LoVo (cell line): ENCODE measurements at places on chromosomes 4 and X.

DNA sequence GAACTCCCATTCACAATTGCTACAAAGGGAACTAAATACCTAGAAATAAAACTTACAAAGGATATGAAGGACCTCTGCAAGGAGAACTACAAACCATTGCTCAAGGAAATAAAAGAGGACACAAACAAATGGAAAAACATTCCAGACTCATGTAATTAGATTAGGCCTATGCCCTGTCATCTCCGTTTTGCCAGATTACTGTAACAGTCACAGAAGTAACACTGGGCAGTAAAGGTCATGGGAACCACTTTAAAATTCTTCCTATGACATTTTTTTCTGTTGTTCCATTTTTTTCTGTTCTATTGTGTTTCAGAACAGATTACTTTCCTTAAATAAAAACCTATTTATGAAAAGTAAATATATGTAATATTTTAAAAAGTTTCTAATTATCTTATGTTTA is 199.4 kb upstream of the CENPE start:
- no peak for DNase-seq

- DNase-seq, result no peak
Observed at GRCh38 chrX:138349351-138349750, 362.2 kb downstream of the FGF13 start.

DNA sequence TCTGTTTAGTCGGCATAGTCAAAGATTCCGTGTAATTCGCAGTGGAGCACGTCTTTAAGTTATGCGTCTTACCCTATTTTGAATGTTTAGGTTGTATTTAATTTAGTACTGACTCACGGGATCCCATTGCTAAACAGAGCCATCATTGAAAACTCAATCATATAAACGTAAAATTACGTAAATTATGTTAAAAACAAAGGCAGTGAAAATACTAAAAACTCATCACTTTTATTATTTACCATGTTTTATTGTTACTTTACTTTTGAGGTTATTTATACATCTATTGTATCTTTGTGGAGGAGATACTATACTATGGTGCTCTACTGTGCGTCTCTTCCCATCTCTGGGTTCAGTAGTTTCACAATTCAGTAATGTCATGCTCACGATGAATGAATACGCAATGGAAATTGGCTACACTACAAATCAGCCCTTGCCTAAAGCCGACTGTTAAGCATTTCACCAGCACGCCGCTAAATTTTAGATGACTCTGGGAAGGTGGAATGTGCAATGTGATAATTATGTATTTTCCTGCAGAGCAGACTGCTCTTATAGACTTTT is 944 bp downstream of the FUNDC2 start:
- DNase-seq, result peak; percentile 1

GRCh38 chrX:21167494-21167893 is 206.7 kb upstream of the CNKSR2 start:
- no peak for DNase-seq

GRCh38 chrX:111180750-111181240 is 84.8 kb downstream of the PAK3 start:
- DNase-seq, result no peak

- no peak for DNase-seq
Observed at GRCh38 chrX:154751669-154752271, 893 bp upstream of the GAB3 start.

DNA sequence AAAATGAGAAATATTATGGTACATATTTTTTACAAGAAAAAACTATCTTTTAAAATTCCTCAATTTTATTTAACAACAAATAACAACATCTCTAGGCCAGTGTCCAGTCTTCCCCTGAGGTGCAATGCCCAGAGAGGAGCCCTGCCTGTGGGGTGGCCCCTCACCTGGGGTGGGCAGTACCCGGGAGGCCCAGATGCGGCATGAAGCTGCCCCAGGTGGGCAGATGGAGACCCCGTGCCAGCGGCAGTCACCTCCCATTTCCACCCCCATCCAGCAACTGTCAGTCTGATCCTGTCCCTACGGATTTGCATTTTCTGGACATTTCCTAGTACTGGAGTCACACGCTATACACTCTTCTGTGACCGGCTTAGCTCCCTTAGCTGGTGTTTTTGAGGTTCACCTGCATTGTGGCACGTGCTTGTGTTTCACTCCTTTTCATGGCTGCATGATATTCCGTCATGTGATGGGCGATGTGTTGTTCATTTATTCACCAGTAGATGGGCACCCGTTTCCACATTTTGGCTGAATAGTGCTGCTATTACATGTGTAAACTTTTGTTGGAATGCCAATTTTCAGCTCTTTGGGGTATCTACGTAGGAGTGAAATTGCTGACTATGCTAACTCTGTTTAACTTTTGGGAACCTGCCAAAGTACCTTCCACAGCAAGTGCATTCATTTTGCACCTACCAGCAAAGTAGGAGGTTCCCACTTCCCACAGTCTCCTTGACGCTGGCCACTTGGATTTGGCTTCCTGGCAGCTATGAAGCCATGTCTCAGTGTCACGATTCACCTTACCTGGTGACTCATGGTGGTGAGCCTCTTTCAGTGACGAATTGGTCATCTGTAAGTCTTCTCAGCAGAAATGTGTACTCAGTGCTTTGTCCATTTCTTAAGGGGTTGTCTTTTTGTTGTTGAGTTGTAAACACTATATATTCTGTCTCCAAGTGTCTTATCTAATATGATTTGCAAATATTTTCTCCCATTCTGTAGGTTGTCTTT is 11.7 kb upstream of the MAEA start:
- DNase-seq, result peak; percentile 25

GRCh38 chr4:22524895-22525294 is 9.0 kb upstream of the ADGRA3 start:
- no peak for DNase-seq

DNA sequence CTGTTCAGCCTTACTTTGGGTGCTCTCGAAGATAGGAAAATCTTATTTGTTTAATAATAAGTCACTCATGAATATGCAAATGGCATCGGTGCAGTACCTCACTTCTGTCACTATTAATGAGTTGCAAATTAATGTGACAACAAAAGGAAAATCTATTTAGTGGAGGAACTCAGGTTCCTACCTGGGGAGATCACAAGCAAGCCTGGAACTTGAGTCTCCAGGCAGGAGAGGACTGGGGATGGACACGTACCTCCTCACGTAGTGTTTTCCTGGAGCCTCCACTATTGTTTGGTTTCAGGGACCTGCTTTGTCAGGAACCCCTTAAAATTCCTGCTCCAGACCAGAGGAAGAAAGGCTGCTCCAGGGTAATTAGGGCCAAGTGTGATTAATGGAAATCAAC is 82.1 kb downstream of the BCOR start:
- DNase-seq, result no peak

DNA sequence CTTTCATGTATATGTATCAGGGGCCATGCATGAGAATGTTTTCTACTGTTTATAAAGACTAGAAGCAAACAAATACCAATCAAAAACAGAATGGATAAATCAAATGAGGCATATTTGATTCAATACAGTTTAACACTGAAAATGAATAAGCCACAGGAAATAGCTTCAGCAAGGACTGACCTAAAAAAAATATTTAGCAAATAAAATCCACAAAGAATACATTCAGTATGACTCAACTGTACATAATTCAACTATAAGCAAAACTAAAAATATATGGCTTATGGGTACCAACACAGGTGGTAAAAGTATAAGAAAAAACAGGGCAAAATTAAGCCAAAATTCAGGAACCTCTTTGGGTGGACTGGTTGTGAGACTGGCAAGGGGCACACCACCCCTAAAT is 112.9 kb downstream of the KCNIP4 start:
- no peak for DNase-seq

DNA sequence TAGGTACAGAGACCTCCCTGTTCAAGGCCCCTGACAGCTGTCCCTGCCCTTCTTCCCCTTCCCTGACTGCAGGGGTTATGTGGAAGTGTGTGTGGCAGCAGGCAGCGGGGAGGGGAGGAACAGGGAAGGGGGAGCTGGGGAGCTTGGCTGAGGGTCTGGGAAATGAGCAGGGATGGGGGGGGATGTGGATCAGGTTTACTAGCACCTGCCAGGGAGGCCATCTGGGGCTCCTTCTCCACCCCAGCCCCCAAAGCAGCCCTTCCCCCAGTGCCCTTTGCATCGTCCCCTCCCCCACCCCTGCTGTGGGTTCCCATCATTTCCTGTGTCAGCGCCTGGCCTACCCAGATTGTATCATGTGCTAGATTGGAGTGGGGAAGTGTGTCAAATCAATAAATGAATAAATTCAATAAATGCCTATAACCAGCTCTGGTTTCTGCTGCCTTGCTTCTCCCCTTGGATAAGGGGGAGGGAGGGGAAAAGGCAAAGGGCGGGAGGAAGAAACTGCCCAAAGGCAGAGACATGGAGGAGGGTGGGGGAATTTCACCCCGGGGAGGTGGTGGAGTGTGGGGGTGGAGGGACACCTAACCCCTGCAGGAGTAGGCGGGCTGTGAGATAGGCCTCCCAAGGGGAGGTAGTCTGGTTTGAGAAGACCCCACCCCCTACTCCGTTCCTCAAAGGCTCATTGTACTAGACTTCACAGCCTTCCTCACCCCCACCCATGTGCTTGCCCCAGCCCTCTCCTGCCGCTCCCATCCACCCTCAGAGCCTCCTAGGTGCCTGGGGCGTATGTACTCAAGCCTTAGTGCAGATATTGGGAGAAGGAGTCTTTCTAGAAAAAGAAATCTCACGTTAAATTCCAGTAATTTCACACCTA is 3.2 kb downstream of the CXorf65 start:
- no peak for DNase-seq

- DNase-seq, result no peak
Observed at GRCh38 chr4:73053076-73053475, 16.4 kb downstream of the COX18 start.

DNA sequence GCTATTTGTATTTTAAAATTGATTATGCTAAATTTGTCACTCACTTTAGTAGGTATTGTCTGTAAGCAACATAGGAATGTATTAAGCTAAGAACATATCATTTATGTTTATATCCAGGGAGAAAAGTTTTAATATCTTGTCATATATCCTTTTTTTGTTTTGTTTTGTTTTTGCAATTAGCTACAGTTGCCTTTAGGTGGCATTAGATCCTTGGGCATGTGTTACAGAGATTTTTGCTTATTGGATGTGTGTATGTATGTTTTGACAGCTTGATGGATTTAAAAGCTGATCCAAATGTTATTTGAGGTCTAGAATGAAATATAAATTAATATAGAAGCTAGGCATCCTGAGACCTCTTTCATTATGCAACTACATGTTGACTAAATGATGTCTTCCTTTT is 36.1 kb upstream of the OTUD4 start:
- peak; percentile 27 for DNase-seq

DNA sequence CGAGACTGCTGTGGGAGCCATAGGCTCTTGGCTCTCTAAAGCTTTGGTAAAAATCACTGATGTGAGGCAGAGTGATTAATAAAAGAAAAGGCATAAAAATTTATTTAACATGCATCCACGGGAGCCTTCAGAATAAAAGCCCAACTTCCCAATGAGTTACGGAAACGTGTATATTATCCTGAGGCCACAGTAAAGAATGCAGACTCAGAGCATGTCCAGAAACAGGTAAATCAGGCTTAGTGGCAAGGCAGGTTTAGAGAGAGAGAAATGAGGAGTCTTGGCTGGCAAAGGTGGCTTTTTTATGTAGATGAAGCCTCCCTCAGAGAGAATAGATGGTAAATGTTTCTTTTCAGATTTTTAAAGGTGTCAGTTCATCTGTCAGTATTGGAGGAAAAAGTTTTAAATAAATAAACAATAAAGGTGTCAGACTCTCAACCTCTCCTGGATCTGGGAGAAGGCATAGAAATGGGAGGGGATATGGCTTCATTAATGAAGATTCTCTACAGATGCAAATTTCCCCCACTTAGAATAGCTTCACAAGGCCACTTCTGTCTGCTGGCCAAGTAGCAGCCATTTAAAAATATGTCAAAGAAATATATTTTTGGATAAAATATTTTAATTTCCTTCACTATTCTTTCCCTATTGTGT is 24.0 kb downstream of the C4orf51 start:
- no peak for DNase-seq

GRCh38 chr4:40731792-40732245 is 17.9 kb upstream of the NSUN7 start:
- no peak for DNase-seq

DNA sequence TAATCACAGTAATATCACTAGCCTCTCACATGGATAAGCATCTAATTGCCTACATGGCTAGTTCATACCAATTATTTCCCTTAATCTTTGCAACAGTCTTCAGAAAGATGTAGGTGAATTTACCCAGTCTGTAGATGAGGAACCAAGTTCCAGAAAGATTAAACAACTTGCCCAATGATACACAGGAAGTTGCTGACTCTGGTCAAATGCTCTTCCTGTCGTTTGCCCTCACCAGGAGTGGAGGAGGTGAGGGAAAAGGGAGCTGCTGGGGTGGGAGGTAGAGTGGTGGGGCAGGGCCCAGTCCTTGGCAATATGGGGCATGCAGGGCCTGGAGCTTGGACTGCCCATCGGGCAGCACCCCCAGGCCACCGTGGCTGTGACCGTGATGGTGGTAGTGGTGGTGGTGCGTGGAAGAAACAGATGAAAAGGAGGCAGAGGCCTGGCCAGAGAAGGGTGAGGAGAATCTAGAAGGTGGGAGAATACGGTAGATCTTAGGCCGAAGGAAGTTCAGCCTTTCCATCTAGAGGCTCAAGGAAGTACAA is 2.3 kb upstream of the KDM5C start:
- no peak for DNase-seq

- no peak for DNase-seq
Observed at GRCh38 chrX:68372665-68373064, 60.6 kb downstream of the OPHN1 start.

DNA sequence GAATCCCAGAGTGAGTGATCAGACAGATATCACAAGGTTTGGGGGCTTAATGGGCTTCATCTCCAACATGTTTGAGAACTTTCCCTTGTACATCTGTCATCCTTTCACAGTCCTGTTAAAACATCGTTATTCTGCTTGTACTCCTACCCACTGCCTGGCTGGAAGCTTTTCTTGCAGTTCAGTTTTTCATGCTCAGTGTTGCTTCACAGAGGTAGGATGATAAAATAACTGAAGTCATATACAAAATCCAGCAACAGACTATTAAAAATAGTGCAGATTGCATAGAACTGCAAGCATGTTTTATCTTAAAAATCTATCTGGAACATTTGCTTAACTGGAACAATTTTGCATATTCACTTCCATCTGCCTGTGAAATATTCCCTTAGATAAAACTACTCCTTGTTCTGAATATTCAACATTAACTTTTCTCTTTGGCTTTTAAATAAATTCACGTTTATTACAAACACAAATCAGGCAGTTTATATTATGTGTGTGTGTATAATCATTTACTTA is 579.6 kb upstream of the IGFBP7 start:
- no peak for DNase-seq
